ENCODE measurements at places on chromosomes 4 and X.

GRCh38 chr4:54658252-54659093 is 716 bp downstream of the KIT start:
- peak; percentile 32 for DNase-seq

DNA sequence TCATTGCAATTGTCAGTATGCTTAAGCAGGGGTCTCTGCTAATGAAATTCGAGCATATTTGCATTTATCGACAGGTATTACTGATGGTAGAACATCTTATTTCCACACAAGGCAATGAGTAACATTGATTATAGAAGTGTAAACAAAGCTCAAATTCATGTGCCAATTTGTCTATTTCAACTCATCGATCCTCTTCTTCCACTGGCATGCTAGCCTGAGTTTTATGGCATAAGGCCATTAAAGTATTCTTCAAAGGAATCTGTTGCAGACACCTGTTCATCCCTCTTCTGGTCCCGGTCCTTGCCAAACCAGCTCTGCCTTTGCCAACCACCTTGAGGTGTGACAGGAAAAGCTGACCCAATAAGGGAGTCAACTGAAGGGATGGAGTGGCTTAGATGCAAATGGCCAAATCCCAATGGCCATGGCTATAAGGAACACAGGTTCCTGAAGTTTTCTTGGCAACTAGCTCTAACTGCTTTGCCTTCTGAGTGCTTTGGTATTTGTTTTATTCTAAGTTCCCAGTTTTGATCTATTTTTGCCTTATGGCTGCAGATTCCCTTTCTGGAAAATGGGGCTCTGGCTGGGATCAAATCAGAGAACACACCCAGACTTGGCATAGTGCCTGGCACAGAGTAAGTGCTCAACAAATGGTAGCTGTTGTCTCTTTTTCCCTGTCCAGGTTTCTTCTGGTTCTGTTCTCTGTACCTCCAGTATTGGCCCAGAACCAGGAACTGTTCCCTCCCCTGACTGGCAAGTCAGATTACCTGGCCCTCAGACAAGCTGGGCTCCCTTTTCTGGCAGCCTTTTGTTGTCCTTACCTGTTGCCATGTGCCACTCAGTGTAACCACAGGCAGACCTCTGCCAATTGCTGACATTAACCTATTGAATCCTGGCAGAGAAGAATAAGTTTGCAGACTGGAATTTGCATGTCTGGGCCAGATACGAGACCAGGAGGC is 63.1 kb downstream of the RTL9 start:
- DNase-seq, result no peak

GRCh38 chr4:143377611-143378099 is 41.0 kb downstream of the GAB1 start:
- no peak for DNase-seq

GRCh38 chr4:147616849-147617172 is 386 bp upstream of the TMEM184C start:
- DNase-seq, result no peak

DNA sequence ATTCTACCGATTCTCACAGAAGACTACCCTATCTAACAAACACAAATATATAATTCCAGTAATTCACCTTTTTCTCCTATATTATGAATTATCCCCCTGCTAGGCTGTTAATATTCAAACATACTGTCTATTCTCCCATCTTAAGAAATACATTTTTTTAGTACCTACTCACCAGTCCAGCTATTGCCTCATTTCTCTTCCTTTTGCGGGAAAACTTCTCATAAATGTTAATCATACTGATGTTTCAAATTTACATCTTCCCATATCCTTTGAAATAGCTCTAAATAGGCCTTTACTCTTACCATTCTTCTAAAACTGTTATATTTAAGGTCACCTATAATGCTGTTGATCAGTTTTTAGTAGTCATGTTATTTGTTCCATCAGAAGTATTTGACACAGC is 759.1 kb upstream of the SLIT2 start:
- DNase-seq, result peak; percentile 43

GRCh38 chrX:10747975-10748374 is 127.6 kb upstream of the MID1 start:
- DNase-seq, result no peak

- DNase-seq, result no peak
Observed at GRCh38 chr4:136246876-136247275, 1285.4 kb downstream of the PCDH18 start.

DNA sequence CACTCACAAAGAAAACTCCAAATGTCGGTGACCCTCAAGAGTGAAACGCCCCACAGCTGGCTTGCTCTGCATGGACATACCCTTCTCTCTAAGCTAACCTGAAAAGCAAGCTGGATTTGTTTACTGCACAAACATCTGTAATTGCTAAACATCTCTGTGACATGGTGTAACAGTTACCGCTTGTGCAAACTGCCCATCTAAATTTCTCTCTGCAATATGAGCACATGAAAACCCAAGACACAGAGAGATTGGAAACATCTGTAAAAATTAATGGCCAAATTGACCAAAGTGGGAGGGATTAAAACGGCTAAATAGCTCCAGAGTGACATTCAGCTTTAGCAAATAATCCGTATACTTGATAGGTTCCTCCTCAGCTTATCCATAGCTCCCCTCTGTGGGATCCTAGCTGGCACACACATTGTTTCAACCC is 155.0 kb upstream of the MAP3K15 start:
- DNase-seq, result peak; percentile 32

GRCh38 chr4:122326908-122327307 is 51.9 kb upstream of the ADAD1 start:
- no peak for DNase-seq

DNA sequence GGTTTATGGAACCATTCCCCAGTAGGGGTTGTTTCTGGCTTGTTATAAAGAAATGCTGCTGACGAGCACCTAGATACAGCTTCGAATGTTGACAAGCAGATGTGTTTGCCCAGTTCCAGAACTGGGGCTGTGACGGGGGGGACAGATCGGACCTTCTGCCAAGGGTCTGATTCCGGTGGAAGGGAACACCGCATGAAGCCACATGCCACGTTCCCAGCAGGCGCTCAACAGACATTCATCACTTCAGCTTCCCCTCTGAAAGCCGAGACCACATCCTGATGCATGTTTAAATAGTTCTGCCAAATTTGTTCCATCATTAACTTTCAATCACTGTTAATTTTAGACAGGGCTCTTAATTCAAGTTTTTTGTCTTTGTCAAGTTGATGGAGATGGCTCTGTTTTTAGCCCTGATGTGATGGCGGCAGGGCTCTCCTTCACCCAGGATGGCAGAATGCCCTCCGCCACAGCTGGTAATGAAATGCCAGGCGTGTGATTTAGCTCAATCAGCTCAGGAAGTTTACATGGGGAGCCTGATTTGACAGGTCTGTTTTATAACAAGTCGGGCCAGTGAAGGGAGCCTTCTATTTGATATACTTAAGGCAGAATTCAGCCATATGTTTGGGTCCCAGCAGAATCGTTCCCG is 57.4 kb downstream of the PSAPL1 start:
- DNase-seq, result peak; percentile 51

- DNase-seq, result no peak
Observed at GRCh38 chr4:183268556-183268955, 51.5 kb downstream of the CLDN22 start.

DNA sequence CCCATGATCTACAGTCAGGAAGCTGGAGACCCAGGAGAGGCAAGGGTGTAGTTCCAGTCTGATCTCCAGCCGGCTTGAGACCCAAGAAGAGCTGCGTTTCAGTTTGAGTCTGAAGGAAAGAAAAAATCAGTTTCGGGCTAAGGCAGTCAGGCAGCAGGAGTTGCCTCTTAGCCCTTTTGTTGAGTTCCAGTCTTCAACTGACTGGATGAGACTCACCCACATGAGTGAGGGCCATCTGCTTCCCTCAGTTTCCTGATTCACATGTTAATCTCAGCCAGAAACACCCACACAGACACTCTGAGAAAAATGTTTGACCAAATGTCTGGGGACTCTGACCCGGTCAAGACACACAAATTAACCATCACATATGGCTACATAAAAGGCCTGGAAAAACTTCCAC is 73.6 kb upstream of the ELOVL6 start:
- no peak for DNase-seq

- peak; percentile 67 for DNase-seq
Observed at GRCh38 chr4:83282049-83282535, 2.5 kb downstream of the COQ2 start.

DNA sequence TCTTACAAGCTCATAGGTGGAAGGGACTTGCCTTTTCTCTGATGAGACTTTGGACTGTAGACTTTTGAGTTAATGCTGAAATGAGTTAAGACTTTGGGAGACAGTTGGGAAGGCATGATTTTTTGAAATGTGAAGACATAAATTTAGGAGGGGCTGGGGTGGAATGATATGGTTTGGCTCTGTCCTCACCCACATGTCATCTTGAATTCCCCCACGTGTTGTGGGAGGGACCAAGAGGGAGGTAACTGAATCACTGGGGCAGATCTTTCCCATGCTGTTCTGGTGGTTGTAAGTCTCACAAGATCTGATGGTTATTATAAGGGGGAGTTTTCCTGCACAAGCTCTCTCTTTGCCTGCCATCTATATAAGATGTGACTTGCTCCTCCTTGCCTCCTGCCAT is 777.9 kb downstream of the CENPC start:
- no peak for DNase-seq

GRCh38 chr4:124807421-124807820 is 94.9 kb upstream of the ANKRD50 start:
- no peak for DNase-seq

DNA sequence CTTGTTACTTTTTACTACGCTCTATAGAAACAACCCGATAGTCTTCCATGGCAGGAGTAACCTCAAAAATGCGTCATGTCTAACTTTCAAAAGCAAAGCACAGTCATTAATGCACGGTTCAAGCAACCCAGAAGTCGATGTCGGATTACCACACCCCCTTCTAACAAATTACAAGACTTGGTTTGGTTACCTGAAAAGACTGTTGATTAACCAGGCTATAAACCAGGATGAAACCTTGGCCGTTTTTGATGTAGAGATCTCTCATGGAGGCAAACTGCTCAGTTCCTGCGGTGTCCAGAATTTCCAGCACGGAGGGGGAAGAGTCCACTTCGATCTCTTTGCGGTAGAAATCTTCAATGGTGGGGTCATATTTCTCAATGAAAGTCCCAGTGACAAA is 2.4 kb downstream of the RAP2C start:
- DNase-seq, result no peak
